Large intestine (tissue), 12 donors: ENCODE measurements at places on chromosomes 1 and 21. TPM values are rescaled to one million over a fixed set of nuclear protein-coding genes. Genes with fewer than 3 reads are reported as not detected.
A peak's percentile ranks its signal among the peaks of the same experiment; 100 is the strongest.

The IL19 gene
- polyA plus RNA-seq: not detected

The GPR3 gene
- polyA plus RNA-seq: 0.27 TPM

The DNASE2B gene
- 0.16 TPM for polyA plus RNA-seq

The OR2T29 gene
- polyA plus RNA-seq: not detected

The NBPF19 gene
- 7.8 TPM for polyA plus RNA-seq

The TENT5C gene
- 10.4 TPM for polyA plus RNA-seq

The CD101 gene
- 4.6 TPM for polyA plus RNA-seq

The EXTL2 gene
- polyA plus RNA-seq: 24.3 TPM

The SFPQ gene
- polyA plus RNA-seq: 433 TPM

- no peaks in the 10 kb centered on the region for H3K27me3 ChIP-seq
- H3K27ac ChIP-seq: no peak overlapping the region
- no peaks in the 10 kb centered on the region for H3K36me3 ChIP-seq
Observed at GRCh38 chr1:162916407-162916806, 55.4 kb upstream of the CCDC190 start.

DNA sequence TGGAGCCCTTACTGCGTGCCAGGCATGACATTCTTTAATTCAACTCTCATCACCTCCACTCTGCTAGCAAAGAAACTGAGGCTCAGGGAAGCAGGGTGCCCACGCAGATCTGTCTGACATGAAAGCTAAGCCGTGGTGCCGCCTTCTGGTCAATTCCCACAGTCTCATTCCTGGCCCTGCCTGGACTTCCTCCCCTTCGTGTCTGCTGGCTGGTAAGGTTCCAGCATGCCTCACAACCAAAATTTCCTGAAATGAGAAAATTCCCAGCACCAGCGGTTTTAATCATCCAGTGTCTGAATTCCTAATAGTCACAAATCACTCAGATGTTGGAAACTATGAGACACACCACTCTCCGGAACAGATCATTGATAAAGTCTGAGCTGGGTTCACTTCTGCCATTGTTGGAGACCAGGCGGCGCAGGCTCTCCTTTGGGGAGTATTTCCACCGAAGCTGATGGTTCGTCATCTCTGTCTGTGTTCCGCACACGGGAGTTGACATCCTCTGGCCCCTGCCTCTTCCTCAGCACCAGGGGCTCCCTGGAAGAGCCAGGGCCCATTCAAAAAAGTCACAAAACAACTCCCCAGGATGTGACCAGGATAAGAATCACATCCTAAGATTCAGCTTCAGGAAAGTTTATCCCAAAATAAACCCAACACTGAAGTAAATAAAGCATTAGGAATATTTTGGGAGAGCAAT is 167.7 kb downstream of the PLPP3 start:
- no peak for DNase-seq
- no peaks in the 10 kb centered on the region for H3K36me3 ChIP-seq
- peaks cover 22% of the 10 kb centered on the region for H3K4me1 ChIP-seq
- no peaks in the 10 kb centered on the region for H3K27me3 ChIP-seq
- no peak overlapping the region for H3K4me3 ChIP-seq
- no peak overlapping the region for H3K27ac ChIP-seq

DNA sequence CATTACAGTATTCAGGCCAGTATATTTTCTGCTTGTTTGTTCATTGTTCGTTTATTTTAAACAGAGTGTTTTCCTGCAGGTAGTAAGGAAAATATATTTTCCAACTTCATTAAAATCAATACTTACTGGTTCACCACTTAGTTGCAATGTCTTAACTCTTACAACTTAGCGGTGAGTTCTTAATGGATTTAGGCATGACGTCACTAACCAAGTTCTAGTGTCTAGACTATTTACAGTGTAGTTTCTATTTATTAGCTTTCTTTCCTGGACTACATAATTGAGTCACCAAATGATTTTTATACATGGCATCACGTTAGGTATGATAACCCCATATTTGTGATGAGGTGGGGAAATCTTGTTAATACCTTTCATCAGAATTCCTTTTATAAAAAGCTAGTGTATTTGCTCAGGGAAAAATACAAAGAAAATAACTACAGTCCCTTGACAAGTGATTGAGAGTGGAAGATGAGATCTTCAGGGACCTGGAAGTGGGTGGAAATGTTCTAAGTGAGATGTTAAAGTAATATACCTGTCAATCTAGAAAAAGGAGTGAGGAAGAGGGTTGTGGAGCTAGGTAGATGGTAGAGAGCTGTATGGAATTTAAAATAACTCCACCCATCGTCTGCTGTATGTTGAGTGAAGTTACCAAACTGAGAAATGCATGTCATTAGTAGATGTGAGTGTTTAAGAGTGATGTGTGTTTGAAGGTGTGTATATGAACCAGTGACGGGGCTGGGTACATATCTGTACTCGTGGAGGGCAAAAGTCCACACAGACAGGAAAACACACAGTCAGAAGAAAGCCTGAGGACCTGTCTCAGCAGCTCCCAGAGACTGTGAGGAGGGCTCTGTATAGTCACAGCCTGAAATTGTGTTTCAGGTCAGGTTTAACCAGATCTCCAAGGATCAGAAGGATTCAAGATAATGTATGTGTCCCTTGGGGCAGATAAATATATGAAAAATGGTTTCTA is 197.6 kb upstream of the ADAMTS5 start:
- no peak overlapping the region for H3K4me3 ChIP-seq
- H3K27me3 ChIP-seq: no peaks in the 10 kb centered on the region
- no peak for DNase-seq
- H3K4me1 ChIP-seq: no peaks in the 10 kb centered on the region
- no peak overlapping the region for H3K27ac ChIP-seq

DNA sequence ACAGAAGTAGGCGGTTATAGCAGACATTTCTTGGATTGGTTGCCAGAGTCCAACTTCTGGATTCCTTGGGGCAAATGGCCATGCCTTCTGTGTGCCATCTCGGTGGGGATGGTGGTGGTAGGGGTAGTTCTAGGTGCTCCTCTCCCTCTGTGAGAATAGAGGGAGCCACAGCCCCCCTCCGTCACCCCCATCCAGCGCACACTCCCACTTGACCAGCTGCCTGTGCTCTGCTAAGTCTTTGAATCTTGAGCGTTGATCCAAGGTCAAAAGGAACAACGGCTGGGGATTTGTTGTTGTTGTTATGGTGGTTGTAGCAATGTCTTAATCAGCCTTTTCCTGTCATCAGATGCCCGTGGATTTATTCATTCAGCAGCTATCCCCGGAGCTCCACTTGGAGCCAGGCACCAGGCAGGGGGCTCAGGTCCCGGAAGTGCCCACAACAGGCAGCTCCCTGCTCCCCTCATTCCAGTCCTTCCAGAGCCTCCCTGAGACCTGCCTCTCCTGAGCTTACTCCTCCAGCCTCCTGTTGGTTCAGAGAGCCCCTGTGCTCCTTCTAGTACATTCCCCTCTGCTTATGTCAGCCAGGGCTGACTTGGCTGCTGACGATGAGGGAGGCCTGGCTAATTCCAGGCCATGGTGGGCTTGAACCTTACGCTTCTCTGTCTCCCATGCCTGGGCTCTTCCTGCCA is 146.6 kb upstream of the WNT4 start:
- peaks cover 7% of the 10 kb centered on the region for H3K4me1 ChIP-seq
- DNase-seq: no peak
- no peaks in the 10 kb centered on the region for H3K27me3 ChIP-seq
- H3K27ac ChIP-seq: no peak overlapping the region

DNA sequence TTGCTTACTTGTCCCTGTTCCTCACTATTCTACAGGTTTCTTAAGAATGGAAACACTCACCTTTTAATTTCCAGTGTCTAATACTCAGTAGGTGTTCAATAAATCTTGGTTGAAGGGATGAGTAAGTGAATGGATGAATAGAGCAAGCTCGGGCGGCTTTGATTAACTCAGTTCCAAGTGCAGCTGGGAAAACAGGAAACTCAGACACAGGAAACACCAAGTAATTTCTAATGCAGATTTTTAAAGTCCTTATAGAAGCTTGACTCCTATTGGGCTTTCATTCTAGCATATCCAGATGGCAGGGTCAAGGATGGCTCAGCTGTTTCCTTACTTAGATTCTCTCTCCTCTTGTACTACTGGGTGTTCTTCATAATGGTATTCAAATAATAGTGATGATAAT is 14.0 kb downstream of the CAMK1G start:
- H3K27ac ChIP-seq: no peak overlapping the region
- H3K4me1 ChIP-seq: no peaks in the 10 kb centered on the region
- no peak for DNase-seq
- peaks cover 10% of the 10 kb centered on the region for H3K27me3 ChIP-seq
- no peak overlapping the region for H3K4me3 ChIP-seq

GRCh38 chr1:172460177-172460576 is 16.3 kb upstream of the PIGC start:
- no peaks in the 10 kb centered on the region for H3K36me3 ChIP-seq
- no peak overlapping the region for H3K4me3 ChIP-seq
- H3K27ac ChIP-seq: no peak overlapping the region
- H3K4me1 ChIP-seq: peaks cover 9% of the 10 kb centered on the region
- no peaks in the 10 kb centered on the region for H3K27me3 ChIP-seq

GRCh38 chr1:178091986-178092745 is 1.7 kb upstream of the RASAL2 start:
- H3K27me3 ChIP-seq: no peaks in the 10 kb centered on the region
- no peak for DNase-seq
- H3K4me1 ChIP-seq: peaks cover 7% of the 10 kb centered on the region
- H3K36me3 ChIP-seq: no peaks in the 10 kb centered on the region
- no peak overlapping the region for H3K27ac ChIP-seq

GRCh38 chr21:35046880-35047229 is 2.2 kb downstream of the RUNX1 start:
- H3K27me3 ChIP-seq: no peaks in the 10 kb centered on the region
- no peak overlapping the region for H3K4me3 ChIP-seq
- H3K27ac ChIP-seq: no peak overlapping the region

- H3K4me3 ChIP-seq: no peak overlapping the region
- DNase-seq: no peak
- no peak overlapping the region for H3K27ac ChIP-seq
- no peaks in the 10 kb centered on the region for H3K4me1 ChIP-seq
- no peaks in the 10 kb centered on the region for H3K36me3 ChIP-seq
Observed at GRCh38 chr1:14117700-14118099, 417.7 kb downstream of the PRDM2 start.

- H3K27me3 ChIP-seq: no peaks in the 10 kb centered on the region
- H3K27ac ChIP-seq: no peak overlapping the region
- H3K4me1 ChIP-seq: no peaks in the 10 kb centered on the region
- H3K36me3 ChIP-seq: no peaks in the 10 kb centered on the region
Observed at GRCh38 chr1:88060112-88060673, 623.9 kb upstream of the PKN2 start.

- no peak overlapping the region for H3K4me3 ChIP-seq
- H3K27ac ChIP-seq: no peak overlapping the region
- peaks cover 13% of the 10 kb centered on the region for H3K36me3 ChIP-seq
- no peaks in the 10 kb centered on the region for H3K27me3 ChIP-seq
- H3K4me1 ChIP-seq: no peaks in the 10 kb centered on the region
Observed at GRCh38 chr1:58515794-58516401, 30.6 kb downstream of the OMA1 start.

GRCh38 chr1:200834383-200834782 is 38.4 kb upstream of the GPR25 start:
- H3K4me1 ChIP-seq: no peaks in the 10 kb centered on the region
- no peak for DNase-seq
- no peak overlapping the region for H3K27ac ChIP-seq
- H3K27me3 ChIP-seq: no peaks in the 10 kb centered on the region
- H3K4me3 ChIP-seq: no peak overlapping the region

DNA sequence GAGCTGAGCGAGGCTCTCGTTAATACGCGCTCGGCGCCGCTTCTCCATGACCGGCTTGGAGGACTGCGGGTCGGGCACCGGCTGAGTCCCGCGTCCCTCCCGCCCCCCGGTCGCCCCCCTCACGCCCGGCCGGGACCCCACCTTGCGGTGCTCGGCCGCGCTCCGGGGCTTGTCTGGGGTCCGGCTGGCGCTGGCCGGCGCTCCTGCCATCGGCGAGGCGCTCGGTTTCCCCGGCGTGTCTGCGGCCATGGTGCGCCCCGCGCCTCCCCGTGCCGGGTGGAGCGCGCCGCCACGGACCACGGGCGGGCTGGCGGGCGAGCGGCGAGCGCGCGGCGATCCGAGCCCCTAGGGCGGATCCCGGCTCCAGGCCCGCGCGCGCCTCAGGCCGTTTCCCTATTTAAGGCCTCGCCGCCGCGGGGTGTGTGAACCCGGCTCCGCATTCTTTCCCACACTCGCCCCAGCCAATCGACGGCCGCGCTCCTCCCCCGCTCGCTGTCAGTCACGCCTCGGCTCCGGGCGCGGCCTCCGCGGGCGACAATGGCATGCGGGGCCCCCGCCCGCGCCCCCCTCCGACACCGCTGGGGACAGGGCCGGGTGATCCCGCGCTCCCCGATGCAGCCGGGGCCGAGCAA is at the start of gene HES4:
Gene HES4 (minus strand): TSS at position 373 of the 632 bp plus-strand sequence. CDS start 124 bp downstream, at position 249.
- H3K36me3 ChIP-seq: no peaks in the 10 kb centered on the region
- peak; percentile 94 for DNase-seq
- peak within 1 kb of the TSS; percentile 66 for H3K4me3 ChIP-seq

DNA sequence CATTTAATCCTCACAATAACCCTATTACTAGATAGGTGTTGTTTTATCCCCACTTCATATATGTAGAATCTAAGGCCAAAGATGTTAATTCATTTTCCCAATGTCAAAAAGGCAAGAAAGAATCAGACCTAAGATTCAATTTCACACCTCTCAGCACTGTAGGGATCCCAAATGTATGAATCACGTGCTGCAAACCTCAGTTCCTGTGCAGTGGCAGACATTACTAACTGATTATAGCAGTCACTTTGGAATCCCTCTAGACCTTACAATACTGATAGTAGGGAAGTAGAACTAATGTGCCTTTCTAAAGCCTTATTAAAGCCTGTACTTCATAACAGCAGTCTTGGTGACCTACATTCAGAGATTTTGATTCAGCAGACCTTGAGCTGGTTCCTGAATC is 2.3 kb downstream of the C1orf87 start:
- H3K27ac ChIP-seq: no peak overlapping the region
- no peak overlapping the region for H3K4me3 ChIP-seq
- peaks cover 3% of the 10 kb centered on the region for H3K4me1 ChIP-seq
- DNase-seq: no peak

GRCh38 chr1:63563745-63564144 is 29.5 kb upstream of the PGM1 start:
- H3K4me1 ChIP-seq: no peaks in the 10 kb centered on the region
- peaks cover 2% of the 10 kb centered on the region for H3K36me3 ChIP-seq
- no peak for DNase-seq

GRCh38 chr1:236371083-236371482 is 23.0 kb upstream of the EDARADD start:
- no peak overlapping the region for H3K4me3 ChIP-seq
- no peak for DNase-seq
- no peaks in the 10 kb centered on the region for H3K36me3 ChIP-seq
- no peaks in the 10 kb centered on the region for H3K4me1 ChIP-seq
- H3K27ac ChIP-seq: no peak overlapping the region

DNA sequence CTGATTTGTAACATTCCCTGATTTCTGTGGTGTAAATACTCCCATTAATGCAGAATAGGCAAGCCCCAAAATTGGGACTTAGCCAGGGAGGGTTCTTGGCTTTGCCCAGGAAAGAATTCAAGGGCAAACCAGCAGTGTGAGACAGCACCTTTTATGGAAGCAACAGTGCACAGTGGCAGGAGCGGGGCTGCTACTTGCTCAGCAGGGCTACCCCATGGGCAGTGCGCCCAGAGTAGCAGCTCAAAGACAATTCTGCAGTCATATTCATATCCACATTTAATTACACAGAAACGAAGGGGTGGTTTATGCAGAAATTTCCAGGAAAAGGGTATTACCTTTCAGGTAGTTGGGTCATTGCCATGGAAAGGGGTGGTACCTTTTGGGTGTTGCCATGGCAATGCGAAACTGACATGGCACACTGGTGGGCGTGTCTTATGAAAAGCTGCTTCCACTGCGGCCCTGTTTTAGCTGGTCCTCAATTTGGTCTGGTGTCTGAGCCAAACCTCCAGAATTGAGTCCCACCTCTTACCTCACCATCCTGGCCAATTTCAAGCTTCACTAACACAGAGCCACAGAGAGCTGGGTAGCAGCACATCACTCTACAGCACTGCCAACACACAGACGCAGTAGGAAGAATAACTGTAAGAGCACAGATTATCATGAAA is 35.9 kb downstream of the FHAD1 start:
- no peaks in the 10 kb centered on the region for H3K27me3 ChIP-seq
- DNase-seq: no peak
- H3K36me3 ChIP-seq: no peaks in the 10 kb centered on the region
- no peak overlapping the region for H3K27ac ChIP-seq
